ENCODE measurements at places on chromosomes 13 and 19.

DNA sequence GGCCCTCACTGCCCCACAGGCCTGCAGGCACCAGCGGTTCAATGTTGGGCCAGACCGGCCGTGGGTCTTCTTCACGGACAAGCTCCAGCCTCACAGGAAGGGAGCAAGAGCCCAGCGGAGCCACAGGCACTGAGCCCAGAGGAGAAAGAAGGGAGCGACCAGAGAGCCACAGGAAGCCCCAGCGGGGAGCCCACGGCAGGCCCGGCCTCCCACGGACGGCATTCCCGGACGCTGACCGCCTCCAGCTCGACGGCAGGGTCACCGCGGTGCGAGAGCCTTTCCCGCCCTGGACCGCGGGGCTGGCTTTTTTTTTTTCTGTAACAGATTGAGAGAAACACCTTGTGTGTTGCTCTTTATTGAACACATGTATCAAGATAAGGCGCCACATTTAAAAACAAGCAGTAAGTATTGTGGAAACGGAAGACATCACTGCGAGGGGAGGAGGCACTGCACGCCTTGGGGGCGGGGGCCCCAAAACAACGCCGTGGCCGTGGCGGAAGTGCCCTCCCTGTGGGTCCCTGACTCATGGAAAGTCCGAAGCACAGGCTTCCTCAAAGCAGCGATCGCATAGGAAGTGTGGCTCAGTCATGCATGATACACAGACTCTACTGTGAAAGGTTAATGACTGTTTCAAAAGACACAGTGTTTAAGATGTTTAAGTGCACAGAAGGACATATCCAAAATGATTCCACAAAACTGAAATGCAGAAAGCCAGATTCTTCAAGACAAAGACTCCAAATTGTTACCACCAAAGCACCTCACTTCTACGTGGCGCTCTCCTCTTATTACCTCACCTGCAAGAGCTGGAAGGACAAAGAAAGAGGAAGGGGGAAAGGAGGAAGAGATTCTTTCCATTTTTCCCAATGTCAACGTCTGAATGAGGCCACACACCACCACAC is 3.5 kb downstream of the RASA3 start:
- DNase-seq = no peak

DNA sequence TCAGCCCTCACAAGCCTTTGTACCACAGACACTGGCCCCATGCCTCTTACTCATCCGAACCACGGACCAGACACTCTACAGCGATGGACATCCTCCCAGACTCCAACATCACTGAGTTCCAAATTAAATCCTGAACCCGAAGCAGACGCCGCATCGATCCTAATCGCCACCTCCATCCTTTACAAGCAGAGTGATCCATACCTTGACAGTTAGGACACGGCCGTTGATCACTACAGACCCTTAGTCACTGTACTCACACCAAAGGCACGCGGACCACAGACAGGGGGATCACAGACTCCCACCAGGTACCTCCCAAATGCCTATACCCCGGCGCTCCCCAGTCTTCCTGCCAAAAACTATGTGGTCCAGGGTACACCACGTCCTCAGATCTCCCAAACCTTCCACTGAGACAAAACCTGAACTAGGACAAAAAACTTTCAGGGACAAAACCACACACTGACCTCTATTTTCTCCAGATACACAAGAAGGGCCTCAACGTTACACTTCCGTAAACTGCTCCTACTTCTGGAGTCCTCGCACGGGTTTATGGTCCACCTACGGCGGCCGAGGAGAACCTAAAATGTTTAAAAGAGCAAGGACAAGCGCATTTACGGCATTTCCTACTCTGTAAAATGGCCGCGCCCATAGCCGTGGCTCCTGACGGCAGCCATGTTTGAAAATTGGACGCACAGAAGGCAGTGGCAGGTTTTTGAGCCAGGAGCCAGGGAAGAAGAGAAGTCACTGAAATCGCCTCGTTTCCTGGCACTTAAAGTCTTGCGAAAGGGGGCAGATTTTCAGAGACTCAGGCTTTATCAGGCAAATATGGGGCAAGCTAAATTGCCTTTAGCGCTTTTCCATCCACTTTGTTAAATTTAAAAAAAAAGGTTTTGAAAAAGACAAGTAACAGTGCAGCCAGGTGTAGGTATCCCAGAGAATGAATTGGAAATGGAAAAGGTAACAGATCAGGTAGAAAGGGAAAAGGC is at the start of gene ZNF350:
Gene ZNF350 (minus strand): TSS at position 532 of the 983 bp plus-strand sequence. CDS start 12,480 bp downstream, outside the sequence.
- DNase-seq = peak; percentile 87

DNA sequence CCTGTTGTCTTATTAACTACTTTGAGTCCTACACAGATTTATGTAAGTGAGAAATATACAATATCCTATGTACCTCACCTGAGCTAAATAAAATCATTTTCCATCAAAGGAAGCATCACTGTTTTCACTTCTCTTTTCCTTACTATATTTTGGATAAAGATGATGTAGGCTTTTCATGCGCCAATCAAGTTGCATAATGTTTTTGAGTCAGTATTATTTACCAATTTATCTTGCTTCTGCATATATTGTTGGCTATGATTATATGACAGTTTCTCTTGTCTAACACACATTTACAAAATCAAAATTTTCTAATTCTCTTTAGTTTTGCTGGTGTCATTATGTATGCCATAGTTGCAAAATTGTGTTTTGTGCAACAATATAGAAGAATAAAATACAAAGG is 67.9 kb upstream of the FRY start:
- no peak for DNase-seq

- DNase-seq = no peak
Measured at GRCh38 chr13:44565881-44566280, 10.2 kb downstream of the TSC22D1 start.

- DNase-seq = no peak
Measured at GRCh38 chr13:79786176-79786575, 305.2 kb downstream of the NDFIP2 start.

GRCh38 chr13:58434943-58435342 is 803.4 kb downstream of the PCDH17 start:
- DNase-seq = no peak

- DNase-seq = no peak
Measured at GRCh38 chr19:38919837-38920601, 8.0 kb upstream of the CCER2 start.

DNA sequence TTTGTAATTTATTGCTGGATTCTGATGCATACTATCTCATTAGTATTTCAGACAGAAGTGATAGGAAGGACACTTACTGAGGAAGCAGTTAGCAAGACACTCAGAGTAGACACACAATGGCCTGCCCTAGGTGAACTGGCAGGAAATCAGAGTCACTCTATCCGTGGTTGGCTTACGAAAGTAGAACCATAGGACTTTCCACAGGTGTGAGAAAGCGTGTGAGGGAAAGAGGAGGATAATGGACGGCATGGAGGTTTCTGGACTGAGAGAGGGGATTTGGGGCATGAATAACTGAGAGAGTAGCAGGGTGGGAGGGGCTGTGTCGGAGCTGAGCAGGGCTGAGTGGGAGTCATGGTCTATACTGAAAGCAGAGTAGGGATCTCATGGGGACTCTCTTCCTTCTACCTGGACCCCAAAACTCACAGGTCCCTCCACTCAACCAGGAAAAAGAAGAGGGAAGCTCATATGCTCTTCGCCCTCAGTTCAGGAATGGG is 18.7 kb upstream of the EID2 start:
- DNase-seq = no peak

DNA sequence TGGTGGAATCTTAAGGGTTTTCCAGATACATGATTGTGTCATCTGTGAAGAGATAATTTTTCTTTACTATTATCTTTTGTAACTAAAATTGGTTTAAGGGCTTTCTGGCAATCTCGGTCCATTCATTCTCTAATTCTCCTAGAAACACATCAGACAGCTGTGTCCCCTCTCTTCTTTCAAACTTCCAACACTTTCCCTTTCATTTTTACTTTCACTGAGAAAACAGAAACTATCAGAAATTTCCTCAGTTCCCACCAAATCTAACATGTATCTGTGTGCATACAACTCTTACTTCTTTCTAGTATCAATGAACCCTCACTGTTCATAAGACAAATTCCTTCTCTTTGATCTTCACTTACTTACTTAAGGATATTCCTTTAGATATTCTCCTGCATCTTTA is 40.2 kb downstream of the KCNRG start:
- DNase-seq = no peak

DNA sequence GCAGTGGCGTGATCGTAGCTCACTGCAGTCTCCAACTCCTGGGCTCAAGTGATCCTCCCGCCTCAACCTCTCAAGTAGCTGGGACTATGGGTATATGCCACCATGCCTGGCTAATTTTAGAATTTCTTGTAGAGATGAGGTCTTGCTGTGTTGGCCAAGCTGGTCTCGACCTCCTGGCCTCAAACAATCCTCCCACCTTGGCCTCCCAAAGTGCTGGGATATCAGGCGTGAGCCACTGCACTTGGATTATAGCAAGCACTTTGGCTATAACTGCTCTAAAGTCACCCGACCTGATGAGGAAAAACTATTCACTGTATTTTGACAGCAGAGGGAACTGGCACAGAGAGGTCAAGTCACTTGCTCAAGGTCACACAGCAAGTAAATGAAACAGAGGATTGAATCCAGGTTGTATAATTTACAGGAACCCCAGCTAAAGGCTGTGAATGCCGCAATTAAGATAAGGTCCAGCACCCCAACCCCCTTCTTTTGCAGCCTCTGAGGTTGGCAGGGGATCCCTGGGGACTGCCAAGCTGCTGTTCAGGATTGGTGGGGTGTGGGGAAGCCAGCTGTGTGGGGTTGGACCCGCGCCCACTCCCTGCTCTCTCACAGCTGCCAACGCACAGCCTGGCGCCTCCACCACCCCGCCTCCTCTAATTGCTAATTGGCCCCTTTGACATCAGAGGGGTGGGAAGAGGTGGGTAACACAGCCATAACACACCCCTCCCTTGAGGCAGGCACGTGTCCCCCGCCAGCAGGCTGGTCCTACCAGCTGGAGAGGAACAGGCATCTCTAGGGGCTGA is 6.0 kb downstream of the TMIGD2 start:
- DNase-seq = no peak

DNA sequence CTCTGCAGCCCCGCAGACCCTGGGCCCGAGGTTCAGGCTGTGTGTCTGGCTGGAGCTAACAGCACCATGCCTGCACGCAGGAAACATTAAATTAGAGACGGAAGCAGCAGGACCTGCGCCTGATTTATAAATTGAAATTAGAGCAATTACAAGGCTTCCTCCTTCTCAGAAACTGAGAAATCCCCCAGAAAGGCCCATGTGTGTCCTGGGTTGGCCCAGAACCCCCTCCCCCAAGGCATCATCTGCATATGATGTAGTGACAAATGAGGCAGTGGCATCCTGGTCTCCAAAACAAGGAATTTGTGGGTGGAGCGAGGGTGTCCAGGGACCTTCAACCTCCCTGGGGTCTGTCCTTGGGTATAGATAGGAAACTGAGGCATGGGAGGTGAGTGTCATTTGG is 27.2 kb upstream of the SEMA6B start:
- DNase-seq = no peak

- DNase-seq = no peak
Measured at GRCh38 chr19:8244442-8244841, 35.3 kb downstream of the CERS4 start.

GRCh38 chr13:109789262-109789661 is 2.9 kb upstream of the IRS2 start:
- DNase-seq = no peak

DNA sequence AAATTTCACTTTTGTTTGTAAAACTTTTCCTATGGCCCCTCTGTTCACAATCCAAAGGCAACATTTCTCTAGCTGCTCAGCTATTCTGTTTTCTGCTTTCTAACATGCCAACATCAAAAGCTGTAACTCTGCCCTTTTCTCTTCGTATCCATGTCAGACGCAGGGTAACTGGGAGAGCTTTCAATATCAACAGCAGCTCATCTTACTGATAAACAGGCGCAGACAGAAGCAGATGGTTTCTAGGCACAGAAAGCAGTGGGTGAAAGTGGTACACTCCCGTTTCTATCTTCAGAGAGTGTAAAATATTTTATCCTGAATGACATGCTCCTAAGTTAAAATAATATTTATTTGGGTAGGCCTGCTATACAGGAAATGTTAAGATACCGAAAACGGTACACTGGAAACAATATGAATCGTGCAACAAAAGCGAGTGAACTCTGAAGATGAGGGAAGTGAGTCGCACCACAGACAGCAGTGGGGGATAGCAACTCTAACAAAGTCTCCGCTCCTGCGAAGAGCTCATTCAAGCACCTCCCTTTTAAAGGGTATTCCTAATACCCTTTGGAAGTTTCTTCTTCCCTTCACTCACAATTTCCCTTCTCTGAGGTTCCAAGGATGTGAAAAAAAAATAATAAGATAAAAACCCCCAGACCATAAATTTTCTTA is 798.3 kb downstream of the GPC5 start:
- no peak for DNase-seq

DNA sequence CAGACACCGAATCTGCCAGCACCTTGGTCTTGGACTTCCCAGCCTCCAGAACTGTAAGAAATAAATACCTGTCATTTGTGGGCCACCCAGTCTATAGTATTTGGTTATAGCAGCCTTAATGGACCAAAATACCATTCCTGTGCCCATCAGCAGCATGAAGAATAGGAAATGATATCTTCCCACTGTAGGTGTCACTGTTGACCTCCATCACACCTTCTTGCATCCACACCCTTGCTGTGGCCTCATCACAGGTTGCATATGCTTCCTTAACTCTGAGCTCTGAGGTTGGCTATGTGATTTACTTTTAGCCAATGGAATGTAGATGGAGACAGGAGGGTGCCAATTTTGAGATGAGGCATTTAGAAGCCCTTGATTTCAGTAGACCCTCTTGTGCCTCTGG is 242.0 kb upstream of the TSHZ3 start:
- no peak for DNase-seq

GRCh38 chr19:57317503-57317902 is 2.8 kb upstream of the ZNF543 start:
- no peak for DNase-seq

- no peak for DNase-seq
Measured at GRCh38 chr13:77810430-77810829, 108.2 kb downstream of the EDNRB start.

DNA sequence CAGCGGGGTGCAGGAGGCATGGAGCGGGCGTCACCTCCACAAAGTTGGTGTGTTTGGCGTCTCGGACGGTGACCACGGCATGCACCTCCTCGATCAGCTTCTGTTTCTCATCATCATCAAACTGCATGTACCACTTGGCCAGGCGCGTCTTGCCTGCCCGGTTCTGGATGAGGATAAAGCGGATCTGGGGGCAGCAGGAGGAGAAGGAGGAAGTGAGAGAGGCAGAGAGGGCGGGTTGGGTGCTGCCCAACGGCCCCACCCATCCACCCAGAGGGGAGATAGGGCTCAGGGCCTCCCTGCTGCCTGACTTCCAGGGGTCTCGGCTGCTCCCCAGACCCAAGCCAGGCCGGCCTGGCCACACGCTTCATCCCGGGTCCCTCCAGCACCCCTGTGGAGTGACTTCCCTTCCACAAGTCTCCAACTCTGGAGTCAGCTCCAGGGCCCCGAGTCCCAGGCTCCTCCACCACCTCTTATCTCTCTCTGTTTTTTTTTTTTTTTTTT is 4.6 kb downstream of the AP2S1 start:
- DNase-seq = no peak

- no peak for DNase-seq
Measured at GRCh38 chr13:96769874-96770273, 224.4 kb downstream of the OXGR1 start.

- DNase-seq = no peak
Measured at GRCh38 chr13:48186722-48187121, 46.3 kb upstream of the ITM2B start.

GRCh38 chr19:35741203-35741515 is 1.1 kb downstream of the IGFLR1 start:
- no peak for DNase-seq

- DNase-seq = no peak
Measured at GRCh38 chr19:1258707-1259205, 10.4 kb downstream of the MIDN start.
